NCI-H345 (cell line): ENCODE measurements at places on chromosomes 2 and 18.

- DNase-seq: no peak
Observed at GRCh38 chr2:158676295-158676694, 118.8 kb upstream of the DAPL1 start.

- DNase-seq: no peak
Observed at GRCh38 chr2:12700989-12701388, 15.7 kb upstream of the TRIB2 start.

DNA sequence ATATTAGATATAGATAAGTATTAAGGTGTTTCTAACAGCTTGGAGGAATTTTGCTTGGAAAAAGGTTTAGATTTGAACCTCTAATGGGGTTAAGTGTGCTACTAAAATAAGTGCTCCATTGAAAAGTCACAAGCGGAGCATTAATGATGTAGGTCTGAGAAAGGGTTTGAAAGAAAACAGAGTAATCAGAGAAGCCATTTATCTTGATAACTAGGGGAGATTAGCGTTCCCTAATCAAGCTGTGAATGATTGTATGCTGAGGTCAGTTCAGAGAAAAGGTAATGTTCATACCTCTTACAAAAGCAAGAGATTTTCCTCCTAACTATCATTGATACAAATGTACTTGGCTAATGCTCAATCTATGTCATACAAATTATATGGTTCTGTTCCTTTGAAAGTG is 1.5 kb downstream of the ARHGAP25 start:
- DNase-seq: no peak

DNA sequence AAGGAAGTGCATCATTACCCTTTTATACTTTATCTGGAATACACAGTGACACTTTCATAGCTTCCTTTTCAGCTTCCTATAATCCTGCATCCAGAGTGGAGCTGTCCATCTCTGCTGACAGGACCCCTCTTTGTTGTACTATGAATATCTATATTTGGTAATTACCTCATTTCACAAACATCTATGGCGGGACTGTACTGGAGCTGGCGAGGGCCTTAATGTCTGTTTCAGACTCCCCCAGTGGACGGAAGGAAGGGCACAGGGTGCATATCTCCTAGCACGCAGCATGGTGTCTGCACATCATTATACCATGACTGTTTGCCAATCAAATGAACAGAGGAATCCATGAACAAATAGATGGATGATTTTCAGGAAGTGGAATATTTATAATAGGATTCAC is 142.3 kb downstream of the SOX11 start:
- DNase-seq: no peak

DNA sequence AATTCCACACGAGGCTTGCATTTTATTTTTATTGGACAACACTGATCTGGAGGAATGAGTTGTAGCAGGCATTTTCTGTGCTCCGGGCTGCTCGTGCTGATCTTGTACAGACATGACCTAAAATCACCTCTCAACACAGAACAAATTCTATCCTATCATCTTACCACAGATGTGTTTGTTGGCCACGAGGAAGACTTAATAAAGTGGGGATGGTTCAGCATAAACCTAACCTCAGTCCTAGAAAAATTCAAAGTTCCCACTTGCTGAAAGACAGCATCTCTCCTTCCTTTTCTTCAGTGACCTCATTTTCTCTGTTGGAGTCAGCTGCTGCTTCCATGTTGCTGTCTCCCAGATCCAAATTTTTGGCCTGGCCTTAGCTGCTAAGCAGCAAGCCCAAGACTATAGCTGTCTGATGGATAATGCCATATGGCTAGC is 45.3 kb downstream of the RBKS start:
- DNase-seq: no peak

DNA sequence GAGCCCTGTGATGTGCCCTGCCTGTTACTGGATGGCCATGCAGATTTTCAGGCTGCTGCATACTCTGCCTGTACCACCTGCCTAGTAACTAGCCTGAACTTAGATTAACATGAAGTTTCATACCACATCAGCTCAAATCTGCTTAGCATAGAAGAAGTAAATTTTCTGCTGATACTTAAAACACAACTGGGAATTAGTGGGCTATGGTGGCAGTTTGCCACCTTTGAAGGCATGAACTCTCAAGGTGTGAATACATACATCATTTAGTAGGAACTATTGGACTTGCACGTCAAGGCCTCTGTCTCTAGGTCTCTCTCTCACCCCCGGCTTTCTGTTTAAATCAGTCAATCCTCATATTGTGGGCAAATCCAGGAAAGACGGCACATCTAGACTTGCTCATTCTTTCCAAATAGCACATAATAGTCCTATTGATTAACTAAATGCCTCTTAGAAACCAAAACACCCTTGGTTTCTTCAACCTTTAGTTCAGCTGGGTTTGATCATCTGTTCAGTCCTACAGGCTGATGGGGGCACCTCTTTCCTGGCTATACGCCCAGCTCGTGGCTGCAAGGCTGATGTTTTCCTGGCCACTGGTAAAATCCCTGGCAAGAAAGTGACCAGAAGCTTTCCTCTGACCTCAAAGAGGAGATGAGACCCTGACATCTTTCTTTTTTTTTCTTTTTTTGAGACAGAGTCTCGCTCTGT is 58.4 kb downstream of the ALPK2 start:
- DNase-seq: no peak

- no peak for DNase-seq
Observed at GRCh38 chr2:111673526-111673925, 210.5 kb downstream of the ANAPC1 start.

- DNase-seq: no peak
Observed at GRCh38 chr2:240374085-240374907, 61.2 kb upstream of the GPC1 start.
